Stimulated activated CD4-positive, alpha-beta T cell treated with anti-CD3 and anti-CD28 coated beads, Interleukin-1b, Interleukin-23, amount 100 ng/mL, for 1 hour (primary cell): ENCODE measurements at places on chromosomes 11 and 22.

DNA sequence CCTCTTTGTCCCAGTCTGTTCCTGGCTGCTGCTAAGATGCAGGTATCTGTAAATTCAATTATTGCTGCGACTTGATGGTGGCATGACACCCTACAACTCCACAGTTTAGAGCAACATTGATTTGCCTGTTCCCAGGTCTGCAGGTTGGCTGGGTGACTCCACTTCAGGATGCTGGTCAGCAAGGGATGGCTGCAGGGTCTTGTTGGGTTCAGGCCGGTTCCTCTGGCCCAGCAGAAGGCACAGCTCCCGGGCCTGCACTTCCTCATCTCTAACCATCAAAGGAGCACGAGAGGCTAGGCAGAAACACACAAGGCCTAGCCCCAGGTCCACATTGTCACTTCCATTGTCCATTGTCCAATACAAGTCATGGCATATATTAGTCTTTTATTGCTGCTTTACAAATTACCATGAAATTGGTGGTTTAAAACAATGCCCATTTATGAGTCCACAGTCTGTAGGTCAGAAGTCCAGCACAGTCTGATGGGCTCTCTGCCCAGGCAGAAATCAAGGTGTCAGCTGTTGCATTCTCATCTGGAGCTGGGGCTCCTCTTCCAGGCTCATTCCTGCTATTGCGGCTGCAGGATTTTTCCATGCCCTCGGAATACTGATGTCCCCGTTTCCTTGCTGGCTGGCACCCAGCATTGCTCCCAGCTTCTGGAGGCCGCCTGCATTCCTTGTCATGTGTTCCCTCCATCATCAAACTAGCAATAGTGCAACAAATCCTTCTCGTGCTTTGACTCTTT, 96.6 kb upstream of the LMO1 start:
- no peak for DNase-seq

- no peak for DNase-seq
Measured at GRCh38 chr22:38074181-38075104, 9.5 kb downstream of the SLC16A8 start.

- no peak for DNase-seq
Measured at GRCh38 chr11:126662035-126662790, 306.7 kb downstream of the ST3GAL4 start.

- no peak for DNase-seq
Measured at GRCh38 chr11:109526931-109527330, 104.9 kb downstream of the C11orf87 start.

DNA sequence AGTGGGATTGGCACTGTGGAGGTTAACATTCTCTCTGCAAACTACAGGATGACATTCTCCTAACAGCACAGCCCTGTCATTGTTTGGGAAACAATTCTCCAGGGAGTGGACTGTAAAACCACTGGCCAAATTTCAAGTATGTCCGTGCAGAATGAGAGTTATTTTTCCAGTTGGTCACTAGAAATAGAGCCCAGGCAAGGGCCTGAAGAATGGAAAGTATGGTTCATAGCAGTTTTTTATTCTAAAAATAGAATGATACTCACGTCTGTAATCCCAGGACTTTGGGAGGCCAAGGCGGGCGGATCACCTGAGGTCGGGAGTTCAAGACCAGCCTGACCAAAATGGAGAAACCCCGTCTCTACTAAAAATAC, 39.0 kb upstream of the CD44 start:
- DNase-seq, result no peak

- DNase-seq, result no peak
Measured at GRCh38 chr11:38191101-38191500, 1593.1 kb upstream of the RAG2 start.

DNA sequence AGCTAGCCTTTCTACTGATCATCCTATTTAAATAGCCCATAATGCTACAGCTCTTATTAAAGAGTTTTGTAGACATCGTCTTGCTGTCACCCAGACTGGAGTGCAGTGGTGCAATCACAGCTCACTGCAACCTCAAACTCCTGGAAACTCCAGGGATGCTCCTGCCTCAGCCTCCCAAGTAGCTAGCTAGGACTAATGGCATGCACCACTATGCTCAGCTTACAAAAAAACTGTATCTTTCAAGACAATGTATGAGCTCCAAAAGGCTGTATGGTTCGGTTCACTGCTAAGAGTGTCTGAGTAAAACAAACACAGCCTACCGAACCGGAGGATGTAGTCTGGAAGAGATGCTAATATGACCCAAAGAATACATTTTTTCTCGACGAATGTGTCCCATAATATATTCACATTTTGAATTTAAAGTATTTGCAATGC, 2.6 kb downstream of the TAF1D start:
- DNase-seq, result no peak

DNA sequence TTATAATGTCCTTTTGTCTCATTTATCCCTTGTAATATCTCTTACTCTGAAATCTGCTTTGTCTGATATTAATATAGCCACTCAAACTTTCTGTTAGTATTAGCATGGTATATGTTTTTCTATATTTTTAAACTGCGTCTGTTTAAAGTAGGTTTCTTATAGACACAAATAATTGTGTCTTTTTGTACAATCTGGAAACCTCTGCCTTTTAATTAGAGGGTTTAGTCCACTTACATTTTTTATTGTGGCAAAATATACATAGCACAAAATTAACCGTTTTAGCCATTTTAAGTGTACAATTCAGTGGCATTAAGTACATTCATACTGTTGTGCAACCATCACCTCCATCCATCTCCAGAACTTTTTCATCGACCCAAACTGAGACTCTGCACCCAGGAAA, 28.6 kb downstream of the PARVG start:
- DNase-seq, result no peak

GRCh38 chr11:14519597-14519916, 629 bp downstream of the PSMA1 start:
- DNase-seq, result peak; percentile 14

DNA sequence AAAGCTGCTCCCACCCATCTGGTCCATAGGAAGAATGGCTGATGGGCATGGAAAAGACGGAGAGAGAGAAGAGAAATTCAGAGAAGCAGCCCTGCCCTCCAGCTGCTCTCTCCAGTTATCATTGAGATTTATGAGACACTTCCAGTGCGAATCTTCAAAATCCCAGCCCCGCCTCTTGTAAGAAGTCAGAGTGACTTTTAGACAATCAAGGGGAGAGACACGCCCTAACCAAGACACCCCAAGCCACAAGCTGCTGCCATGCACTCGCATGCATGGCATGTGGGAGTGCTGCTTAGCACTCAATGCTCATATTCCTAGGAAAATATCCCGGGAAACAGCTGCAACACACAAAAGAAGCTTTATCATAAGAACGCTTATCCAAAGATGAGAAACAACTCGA, 110.6 kb upstream of the BID start:
- DNase-seq, result no peak

DNA sequence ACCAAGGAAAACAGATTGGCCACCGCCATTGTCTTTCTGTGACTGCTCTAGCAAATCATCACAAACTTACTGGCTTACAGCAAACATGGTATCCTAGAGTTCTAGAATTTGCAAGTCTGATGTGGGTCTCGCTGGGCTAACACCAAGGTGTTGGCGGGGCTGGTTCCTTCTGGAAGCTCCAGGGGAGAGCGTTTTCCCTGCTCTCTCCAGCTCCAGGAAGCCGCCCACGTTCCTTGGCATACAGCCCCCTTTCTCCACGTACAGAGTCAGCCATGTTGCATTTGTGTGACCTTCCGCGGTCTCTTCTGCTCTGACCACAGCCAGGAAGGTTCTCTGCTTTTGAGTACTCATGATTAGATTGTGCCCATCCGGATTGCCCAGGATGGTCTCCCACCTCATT, 27.5 kb downstream of the TBC1D22A start:
- DNase-seq, result no peak

DNA sequence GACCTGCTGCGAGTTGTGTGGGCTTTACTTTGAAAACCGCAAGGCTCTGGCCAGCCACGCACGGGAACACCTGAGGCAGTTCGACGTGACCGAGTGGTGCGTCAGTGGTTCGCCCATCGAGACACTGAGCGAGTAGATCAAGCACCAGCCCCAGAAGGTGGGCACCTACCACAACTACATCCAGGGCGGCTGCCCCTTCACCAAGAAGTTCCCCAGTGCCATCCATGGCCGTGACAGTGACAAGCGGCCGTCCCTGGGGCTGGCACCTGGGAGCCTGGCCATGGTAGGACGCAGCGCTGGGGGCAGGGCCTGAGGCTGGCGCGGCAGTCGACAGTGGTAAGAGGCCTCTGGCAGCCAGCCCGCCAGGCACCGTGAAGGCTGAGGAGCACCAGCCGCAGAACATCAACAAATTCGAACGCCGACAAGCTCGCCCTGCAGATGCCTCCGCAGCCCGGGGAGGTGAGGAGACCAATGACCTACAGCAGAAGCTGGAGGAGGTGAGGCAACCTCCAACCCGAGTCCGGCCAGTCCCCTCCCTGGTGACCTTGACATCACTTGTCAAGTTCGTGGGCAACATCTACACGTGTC, 545.2 kb upstream of the CCDC179 start:
- no peak for DNase-seq

- DNase-seq, result no peak
Measured at GRCh38 chr22:49100773-49101172, 726.9 kb downstream of the BRD1 start.

GRCh38 chr11:46345881-46346484, 1.3 kb upstream of the DGKZ start:
- DNase-seq, result no peak

- DNase-seq, result peak; percentile 90
Measured at GRCh38 chr11:64225608-64226506, at the start of the genes NUDT22 and TRPT1. Gene NUDT22, plus strand, starts transcription at chr11:64226274. Its CDS starts 379 bp downstream, at chr11:64226653. Gene TRPT1, minus strand, starts transcription at chr11:64226186. Its CDS starts 326 bp downstream, at chr11:64225860.
